ENCODE measurements at places on chromosomes 16 and 17.

GRCh38 chr16:27320261-27321012 lies 6.7 kb downstream of the IL4R start:
- no peak for DNase-seq

GRCh38 chr17:48374650-48375230 lies 55.3 kb downstream of the SKAP1 start:
- peak; percentile 18 for DNase-seq

- DNase-seq, result no peak
These were observed 112.2 kb downstream of the METRNL start for GRCh38 chr17:83191388-83192160.

- no peak for DNase-seq
These were observed 23.3 kb upstream of the GRB2 start for GRCh38 chr17:75428543-75429469.

DNA sequence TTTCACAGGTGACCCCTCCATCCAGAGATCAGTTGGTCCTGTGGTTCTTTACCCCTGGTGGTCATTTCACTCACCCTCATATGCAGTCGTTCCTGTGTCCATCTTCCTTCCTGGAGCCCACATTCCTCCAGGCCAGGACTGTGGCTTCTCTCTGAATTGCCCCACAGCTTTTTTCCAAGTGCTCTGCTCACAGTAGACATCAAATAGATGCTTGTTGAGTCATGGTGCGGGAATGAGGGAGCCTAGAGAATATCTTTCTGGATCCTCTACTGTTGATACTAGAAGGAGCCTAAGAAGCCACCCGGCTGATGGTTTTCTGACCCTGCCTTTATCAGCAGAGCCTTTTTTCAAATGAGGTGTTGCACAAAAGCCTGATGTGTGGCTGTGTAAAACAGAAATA lies 10.4 kb downstream of the USB1 start:
- no peak for DNase-seq

- DNase-seq, result no peak
These were observed 157.4 kb upstream of the CHMP6 start for GRCh38 chr17:80833952-80834892.

- no peak for DNase-seq
These were observed 42.5 kb downstream of the DNAH17 start for GRCh38 chr17:78534492-78535272.

DNA sequence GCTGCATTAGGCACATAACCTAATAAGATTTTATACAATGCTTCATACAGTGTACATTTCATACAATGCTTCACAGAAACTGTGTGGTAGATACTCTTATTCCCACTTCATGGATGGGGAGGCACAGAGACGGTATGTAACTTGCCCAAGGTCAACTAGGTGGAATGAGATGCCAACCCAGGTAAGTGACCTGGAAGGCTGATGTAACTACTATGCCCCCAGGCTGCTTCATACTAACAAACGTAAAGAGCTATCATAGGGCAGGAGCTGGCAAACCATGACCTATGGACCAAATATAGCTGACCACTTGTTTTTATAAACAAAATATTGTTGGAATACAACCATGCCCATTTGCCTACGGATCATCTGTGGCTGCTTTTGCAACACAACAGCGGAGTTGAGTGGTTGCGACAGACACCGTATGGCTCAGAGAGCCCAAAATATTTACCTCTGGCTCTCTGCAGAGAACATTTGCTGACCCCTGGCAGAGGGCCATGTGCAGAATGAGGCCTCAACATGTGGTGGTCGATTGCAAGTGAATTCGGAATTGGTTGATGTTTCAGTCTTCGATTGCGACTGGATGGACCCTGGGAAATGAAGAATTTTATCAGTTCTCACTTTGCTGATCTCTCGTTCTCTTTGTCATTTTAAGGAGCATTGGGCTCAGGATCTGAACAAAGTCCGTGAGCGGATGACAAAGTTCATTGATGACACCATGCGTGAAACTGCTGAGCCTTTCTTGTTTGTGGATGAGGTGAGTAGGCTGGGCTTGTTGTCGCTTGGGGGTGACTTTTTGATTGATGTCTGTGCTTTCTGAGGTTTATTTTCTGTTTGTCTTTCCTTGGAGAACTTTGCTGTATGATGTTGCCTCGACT lies 109.7 kb downstream of the PLCG2 start:
- no peak for DNase-seq

DNA sequence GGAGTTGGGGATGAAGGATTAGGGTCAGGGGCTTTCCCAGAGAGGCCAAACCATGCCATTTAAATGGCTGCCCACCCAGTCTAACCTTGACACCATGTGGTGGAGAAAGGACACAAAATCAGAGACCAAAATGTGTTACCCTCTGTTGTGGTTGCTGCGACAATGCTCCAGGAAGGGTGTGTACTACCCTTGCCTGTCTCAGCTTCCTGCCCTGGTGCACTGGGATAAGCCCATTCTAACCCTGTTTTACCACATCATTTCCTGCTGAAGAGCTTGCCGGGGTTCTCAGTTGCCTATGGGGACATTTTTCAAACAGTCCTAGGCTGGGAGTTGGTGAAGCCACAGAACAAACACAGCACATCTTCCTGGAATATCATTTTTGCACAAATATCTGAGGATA lies 4.9 kb downstream of the OR4D1 start:
- DNase-seq, result peak; percentile 6

DNA sequence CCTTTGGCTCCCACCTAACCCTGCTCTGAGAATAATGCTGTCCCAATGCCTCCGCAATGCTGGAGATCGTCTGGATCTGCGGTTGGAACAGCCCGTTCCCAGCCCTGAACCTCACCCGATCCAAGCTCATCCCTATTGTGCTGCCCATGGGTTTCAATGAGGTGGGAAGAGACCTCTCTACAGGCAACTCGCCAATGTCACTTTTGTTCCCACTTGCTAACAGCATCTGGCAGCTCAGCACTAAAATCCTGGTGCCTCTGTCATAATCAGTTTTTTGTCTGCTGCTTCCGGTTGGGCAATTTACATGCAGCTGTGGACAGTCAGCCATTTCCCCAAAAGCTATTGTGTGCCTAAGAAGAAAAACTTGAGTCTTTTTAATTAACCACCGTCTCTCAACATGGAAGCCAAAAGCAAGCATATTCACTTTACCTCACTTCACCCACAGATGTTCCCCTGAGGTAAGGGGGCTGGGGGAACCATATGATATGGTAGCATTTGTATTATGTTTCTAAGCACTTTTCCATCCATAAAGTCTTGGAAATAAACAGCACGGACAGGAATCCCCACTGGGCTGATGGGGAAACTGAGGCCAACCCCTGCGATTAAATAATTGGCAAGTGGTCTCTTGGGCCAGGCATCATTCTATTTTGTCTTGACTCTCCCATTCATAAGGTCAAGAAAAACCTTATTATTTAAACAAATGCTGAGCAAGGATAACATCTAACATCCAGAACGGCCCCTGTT lies 159.2 kb upstream of the CDH5 start:
- no peak for DNase-seq

- DNase-seq, result no peak
These were observed 7.8 kb downstream of the KRT28 start for GRCh38 chr17:40791787-40792436.

DNA sequence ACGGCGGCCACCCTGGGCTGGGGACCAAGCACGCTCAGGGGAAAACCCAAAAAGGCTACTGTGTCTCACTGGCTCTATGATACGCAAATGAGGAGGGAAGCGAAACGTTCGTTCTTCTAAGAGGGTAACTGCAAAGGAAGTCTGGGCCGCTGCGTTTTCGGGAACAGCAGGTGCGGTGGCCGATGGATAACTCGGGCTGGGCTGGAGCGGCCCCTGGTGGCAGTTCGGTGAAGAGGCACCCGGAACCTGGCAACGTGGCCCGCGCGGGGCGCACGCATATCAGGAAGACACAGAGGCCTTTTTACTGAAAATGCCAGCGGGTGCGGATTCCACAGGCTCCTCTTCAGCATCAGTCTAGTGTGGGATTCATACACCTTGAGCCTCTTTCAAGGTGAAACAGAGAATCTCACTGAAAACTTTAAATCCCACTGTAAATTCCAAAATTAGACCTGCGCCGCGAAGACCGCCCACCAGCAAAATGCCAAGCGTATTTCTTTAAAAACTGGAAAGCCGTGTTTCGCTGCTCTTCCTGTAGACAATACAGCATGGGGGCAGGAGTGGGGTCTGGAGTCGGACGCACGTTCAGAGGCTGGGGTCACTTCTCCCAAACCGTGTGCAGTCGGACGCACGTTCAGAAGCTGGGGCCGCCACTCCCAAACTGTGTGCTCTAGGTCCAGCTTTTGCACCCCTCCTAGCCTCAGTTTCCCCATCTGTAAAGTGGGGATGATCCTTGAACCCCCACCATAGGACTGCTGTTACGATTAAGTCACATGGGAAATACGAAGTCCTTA lies 44.4 kb upstream of the METTL9 start:
- peak; percentile 97 for DNase-seq

DNA sequence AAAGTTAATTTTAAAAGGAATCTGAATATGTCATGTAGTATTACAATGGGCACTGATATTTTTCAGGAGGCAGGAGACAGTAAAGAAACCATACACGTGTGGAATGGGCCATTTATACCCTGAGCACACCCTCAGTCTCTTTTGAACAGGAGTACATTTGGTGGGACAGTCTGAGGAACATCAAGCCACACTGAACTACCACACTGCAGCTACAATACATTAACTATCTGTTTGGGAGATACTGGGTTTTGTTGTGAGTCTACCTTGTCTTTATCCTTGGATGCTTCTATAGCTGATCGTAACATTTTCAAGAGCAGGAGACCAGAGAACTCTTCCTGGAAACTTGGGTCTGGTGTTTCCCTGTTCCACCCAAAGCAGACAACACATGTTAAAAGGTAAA lies 31.7 kb downstream of the HEATR6 start:
- no peak for DNase-seq

DNA sequence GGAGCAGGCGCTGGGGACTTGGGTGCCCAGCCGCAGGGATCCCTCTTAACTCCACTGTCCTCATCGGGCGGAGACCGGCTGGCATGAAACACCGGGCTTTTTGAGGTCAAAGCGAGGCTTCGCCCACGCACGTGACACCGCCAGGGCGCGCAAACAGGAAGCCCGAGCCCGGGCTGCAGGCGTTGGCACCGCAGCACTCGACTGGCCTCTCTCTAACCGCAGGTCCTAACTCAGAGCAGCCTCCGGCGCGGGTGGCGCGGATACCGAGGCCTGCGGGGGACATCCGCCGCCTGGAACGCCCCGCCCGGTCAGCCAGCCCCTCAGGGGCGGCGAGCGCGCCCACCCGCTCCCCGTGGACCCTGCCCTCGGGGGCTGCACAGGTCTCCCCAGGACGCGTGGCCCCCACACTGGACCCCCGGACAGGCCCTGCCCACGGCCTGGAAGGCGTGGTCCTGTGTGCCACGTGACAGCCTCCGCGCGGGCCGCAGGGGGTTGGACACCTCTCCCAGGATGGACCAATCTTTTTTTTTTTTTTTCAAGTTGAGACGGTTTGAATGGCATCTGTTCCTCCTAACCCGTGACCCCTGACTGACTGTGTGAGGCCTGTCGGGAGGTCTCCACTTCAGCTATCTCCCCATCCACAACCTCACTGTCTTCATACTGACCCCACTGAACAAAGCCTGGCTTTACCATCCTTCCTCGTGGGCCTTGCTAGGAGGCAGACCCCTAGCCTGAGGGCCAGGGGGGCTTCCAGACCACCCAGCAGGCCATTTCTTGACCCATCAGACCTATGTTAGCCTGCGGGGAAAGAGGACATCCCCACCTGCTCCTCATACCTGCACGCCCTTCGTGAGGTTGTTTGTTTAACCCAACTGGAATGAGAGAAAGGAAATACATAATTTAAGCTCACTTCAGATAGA lies 8.4 kb upstream of the SLC47A2 start:
- peak; percentile 8 for DNase-seq

- no peak for DNase-seq
These were observed 107.6 kb upstream of the MED13 start for GRCh38 chr17:62172492-62173291.

DNA sequence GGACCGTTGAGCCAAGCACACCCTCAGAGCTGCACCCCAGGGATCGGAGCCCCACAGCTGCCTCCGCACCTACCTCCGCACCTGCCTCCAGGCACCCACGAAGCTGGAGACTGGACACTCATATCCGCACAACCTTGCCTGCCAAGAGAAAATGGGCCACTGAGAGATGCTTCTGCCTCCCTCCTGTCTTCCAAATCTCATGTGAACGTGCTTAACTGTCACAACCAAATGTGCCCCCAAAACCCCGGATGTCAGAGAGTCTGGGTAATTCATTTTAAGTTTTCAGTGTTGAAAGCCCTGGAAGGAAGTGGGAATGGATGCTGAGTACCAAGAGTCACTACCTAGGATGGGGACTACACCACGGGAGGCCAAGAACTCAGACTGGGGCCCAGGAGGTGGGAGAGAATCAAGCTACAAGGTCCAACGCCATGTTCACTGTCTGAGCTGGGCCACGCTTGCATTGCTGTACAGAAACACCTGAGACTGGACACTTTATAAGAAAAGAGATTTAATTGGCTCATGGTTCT lies 49.5 kb upstream of the MEAK7 start:
- no peak for DNase-seq

DNA sequence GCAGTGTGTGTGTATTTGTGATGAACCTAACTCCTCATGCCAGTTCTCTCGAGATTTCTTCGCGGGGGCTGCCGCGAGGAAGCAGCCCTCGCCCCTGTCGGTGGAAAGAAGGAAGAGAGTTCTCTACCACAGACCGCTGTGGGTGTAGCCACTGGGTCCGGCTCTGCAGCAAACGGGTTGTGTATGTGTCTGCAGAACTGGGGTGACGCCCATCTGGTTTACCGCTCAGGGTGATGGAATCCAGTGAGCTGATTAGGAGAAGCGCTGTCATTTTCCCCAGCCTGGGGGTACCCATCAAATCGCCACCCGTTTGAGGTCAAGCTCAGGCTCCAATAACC lies 7.7 kb downstream of the CORO6 start:
- DNase-seq, result no peak

GRCh38 chr16:59527206-59527997 lies 793.3 kb upstream of the GOT2 start:
- no peak for DNase-seq

DNA sequence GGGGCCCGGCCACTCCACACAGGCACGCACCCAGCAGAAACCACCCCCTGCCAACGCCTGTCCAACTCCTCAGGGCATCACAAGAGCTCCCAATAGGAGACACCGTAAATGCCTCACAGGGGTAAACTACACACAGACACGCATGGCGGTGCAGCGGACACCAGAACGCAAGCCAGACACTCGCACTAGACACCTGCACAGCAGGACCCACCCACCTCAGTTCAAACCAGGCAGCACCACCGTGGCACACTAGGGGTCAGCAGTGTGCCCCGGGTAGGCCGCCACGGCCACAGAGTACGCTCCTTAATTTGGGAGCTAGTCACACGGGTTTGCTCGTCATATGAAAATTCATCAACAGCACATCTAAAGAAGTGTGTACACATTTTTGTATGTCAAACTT lies 3.4 kb downstream of the SLC38A10 start:
- peak; percentile 58 for DNase-seq

- DNase-seq, result no peak
These were observed 27.6 kb downstream of the CYB561 start for GRCh38 chr17:63418540-63418939.
